A549 treated with RU486 at 1 μM for 4 hours (cell line): ENCODE measurements at places on chromosomes 6 and 20. TPM values are rescaled to one million over a fixed set of nuclear protein-coding genes. Genes with fewer than 3 reads are reported as not detected.

OR2H1 gene
- total RNA-seq = not detected in 5 replicates

GPX5 gene
- total RNA-seq = not detected in 5 replicates

PEX7 gene
- 4.2 to 5.6 TPM (median 4.9 TPM) in 5 replicates for total RNA-seq

FAM217B gene
- total RNA-seq = 6.2 to 8.6 TPM (median 6.4 TPM) in 5 replicates

JPH2 gene
- total RNA-seq = 0.81 to 1.2 TPM (median 0.88 TPM) in 5 replicates

ZNF184 gene
- total RNA-seq = 2.2 to 3.0 TPM (median 2.8 TPM) in 5 replicates

TNFRSF21 gene
- total RNA-seq = 31.1 to 37.8 TPM (median 34.3 TPM) in 5 replicates

IRF4 gene
- total RNA-seq = 0.05 to 0.19 TPM (median 0.07 TPM) in 5 replicates

PAQR8 gene
- 0.38 to 1.0 TPM (median 0.80 TPM) in 5 replicates for total RNA-seq

DDX43 gene
- total RNA-seq = not detected in 5 replicates

PRR3 gene
- 15.1 to 17.6 TPM (median 16.6 TPM) in 5 replicates for total RNA-seq

SLC52A3 gene
- 0.34 to 0.69 TPM (median 0.55 TPM) in 5 replicates for total RNA-seq

GDAP1L1 gene
- 0.13 TPM in 1 of 5 replicates, not detected in the others for total RNA-seq

TRIM26 gene
- 25.0 to 27.0 TPM (median 26.6 TPM) in 5 replicates for total RNA-seq

SLC22A7 gene
- not detected in 5 replicates for total RNA-seq

FUCA2 gene
- 51.8 to 57.1 TPM (median 52.9 TPM) in 5 replicates for total RNA-seq

ATP6V1G2 gene
- total RNA-seq = 0.48 to 0.86 TPM (median 0.65 TPM) in 5 replicates

HSPA12B gene
- 0.29 to 0.43 TPM (median 0.34 TPM) in 5 replicates for total RNA-seq

ABCC10 gene
- total RNA-seq = 5.9 to 12.5 TPM (median 9.2 TPM) in 5 replicates

PRDM13 gene
- total RNA-seq = 0.67 to 1.3 TPM (median 1.1 TPM) in 5 replicates

SCUBE3 gene
- 0.03 to 0.06 TPM (median 0.05 TPM) in 5 replicates for total RNA-seq

TINAG gene
- not detected in 5 replicates for total RNA-seq

DHX35 gene
- total RNA-seq = 7.5 to 8.8 TPM (median 8.0 TPM) in 5 replicates

GNAS-AS1 gene
- not detected in 5 replicates for total RNA-seq

WASF1 gene
- 7.3 to 14.4 TPM (median 12.1 TPM) in 5 replicates for total RNA-seq

PCK1 gene
- total RNA-seq = 0.05 to 0.13 TPM in 2 of 5 replicates, not detected in the others

CTAGE9 gene
- not detected in 5 replicates for total RNA-seq

PERP gene
- 49.6 to 87.5 TPM (median 86.2 TPM) in 5 replicates for total RNA-seq

PPIL6 gene
- total RNA-seq = 1.5 to 3.1 TPM (median 2.6 TPM) in 5 replicates

GGTLC1 gene
- total RNA-seq = not detected in 5 replicates

GPR63 gene
- 0.33 to 0.75 TPM (median 0.64 TPM) in 5 replicates for total RNA-seq

GNAS gene
- total RNA-seq = 663 to 767 TPM (median 716 TPM) in 5 replicates

PTPRT gene
- not detected in 5 replicates for total RNA-seq

PTCRA gene
- not detected in 5 replicates for total RNA-seq

LRRC73 gene
- total RNA-seq = 0.95 to 1.5 TPM (median 1.4 TPM) in 5 replicates

FHL5 gene
- total RNA-seq = not detected in 5 replicates

MAP3K5 gene
- total RNA-seq = 2.0 to 3.1 TPM (median 2.8 TPM) in 5 replicates

DLK2 gene
- total RNA-seq = 3.6 to 6.8 TPM (median 5.7 TPM) in 5 replicates

COL19A1 gene
- total RNA-seq = not detected in 5 replicates

DUSP15 gene
- 0.57 to 1.8 TPM (median 0.95 TPM) in 5 replicates for total RNA-seq

SALL4 gene
- total RNA-seq = 1.3 to 1.8 TPM (median 1.4 TPM) in 5 replicates

SLC35F1 gene
- 0.02 TPM in 1 of 5 replicates, not detected in the others for total RNA-seq

OXT gene
- not detected in 5 replicates for total RNA-seq

MUC21 gene
- not detected in 5 replicates for total RNA-seq

PI16 gene
- not detected in 5 replicates for total RNA-seq

NKAIN2 gene
- total RNA-seq = not detected in 5 replicates
